ENCODE measurements at places on chromosomes 12 and 14. TPM values are rescaled to one million over a fixed set of nuclear protein-coding genes. Genes with fewer than 3 reads are reported as not detected.

- DNase-seq: no peak
Observed at GRCh38 chr12:66552716-66553115, 126.2 kb downstream of the GRIP1 start.

- no peak for DNase-seq
Observed at GRCh38 chr12:42564556-42564955, 25.0 kb downstream of the PRICKLE1 start.

DNA sequence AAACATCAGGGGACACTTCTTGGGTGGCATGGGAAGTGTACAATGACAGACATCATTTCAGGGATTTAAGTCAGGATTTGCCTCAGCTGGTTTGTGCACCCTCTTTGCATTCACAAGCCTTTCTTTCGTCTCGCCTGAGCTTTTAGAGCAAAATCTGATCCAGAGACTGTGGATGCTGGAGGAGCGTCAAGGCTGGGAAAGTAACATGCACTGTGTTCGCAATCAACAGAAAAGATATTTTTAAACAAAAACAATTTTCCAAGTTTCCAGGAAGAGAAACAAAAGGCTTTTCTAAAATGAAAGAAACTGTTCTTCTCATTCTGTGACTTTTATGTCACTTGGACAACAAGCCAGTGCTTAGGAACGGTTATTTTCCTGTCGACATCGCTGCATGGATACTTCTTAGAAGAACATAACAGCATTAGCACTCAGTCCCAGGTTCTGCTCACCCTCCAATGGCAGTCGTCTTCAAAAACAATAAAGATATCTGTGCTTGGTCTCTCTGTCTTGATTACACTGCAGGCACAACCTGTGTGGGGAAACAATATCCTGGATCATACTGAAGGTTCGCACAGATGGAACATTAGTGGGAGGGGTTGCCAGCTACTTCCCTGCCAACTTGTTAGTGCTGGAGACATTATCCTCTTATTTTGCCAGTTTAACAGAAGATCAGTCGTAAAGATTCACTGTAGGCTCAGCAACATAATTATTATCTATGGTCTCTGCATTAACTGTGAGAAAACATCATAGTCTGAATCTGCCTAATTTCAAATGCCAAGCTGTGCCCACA, 403.3 kb upstream of the ATP2B1 start:
- no peak for DNase-seq

DNA sequence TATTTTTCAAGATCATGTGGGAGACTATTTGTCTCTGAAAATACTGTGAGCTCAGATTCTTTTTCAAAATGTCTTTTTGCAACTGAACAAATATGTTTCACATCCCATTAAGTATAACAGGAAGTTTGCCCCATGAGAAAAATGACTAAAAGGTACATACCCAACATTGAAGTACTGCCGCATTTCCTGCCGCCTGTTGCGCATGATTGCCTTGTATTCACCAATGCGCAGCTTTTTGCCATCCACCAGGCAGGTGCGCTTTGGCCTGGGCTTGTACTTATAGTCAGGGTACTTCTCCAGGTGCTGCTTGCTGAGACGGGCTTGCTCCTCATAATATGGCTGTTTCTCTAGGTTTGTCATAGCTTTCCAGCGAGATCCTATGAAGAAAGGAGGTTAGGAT, 413.2 kb downstream of the SOX5 start:
- no peak for DNase-seq

- DNase-seq: no peak
Observed at GRCh38 chr12:92466391-92467305, 236.1 kb upstream of the PLEKHG7 start.

DNA sequence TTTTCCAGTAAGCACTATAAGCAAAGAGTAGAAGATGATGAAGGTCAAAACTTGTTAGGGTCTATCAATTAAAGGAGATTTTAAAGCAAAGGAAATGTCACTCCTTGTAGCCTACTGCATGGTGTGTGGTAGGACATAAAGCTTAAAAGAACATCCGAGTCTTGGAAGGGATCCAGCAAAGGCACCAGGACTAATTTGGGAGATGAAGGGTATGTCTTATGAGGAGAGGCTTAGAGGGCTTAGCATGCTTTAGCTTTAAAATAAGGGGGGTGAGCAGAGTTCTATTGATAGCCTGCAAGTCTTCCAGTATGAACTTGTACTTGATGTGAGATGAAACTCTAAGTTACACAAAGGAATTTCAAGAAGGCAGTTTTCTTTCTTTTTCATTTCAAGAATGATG, 11.8 kb upstream of the MYBPC1 start:
- DNase-seq: no peak

- no peak for DNase-seq
Observed at GRCh38 chr14:102779084-102779462, 1.8 kb downstream of the TRAF3 start.

- no peak for DNase-seq
Observed at GRCh38 chr12:68564166-68564565, 46.5 kb upstream of the RAP1B start.

The VRTN gene
- polyA plus RNA-seq: not detected

The POP5 gene
- polyA plus RNA-seq: 54.5 TPM

The CAPS2 gene
- 6.2 TPM for polyA plus RNA-seq

The FANCM gene
- 13.3 TPM for polyA plus RNA-seq
